ENCODE measurements at places on chromosomes 7 and 10.

DNA sequence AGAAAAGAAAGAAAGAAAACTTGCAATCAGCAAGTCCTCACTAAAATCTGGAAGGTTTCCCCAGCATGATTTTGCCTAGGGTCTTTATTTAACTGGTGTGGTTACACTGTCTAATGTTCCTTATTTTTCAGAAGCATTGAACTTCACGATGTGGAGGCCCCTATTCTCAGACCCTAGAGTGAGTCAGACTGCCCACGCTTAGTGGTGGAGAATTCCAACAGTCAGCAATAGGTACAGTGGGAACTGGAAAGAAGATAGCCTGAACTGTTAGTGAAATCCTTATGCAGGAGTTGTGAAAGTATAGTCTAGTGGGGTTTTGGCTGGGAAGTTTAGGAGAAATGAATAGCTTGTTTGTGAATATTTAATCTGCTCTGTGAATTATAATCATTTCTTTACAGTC lies 115.0 kb downstream of the FZD1 start:
- peak; percentile 25 for DNase-seq

DNA sequence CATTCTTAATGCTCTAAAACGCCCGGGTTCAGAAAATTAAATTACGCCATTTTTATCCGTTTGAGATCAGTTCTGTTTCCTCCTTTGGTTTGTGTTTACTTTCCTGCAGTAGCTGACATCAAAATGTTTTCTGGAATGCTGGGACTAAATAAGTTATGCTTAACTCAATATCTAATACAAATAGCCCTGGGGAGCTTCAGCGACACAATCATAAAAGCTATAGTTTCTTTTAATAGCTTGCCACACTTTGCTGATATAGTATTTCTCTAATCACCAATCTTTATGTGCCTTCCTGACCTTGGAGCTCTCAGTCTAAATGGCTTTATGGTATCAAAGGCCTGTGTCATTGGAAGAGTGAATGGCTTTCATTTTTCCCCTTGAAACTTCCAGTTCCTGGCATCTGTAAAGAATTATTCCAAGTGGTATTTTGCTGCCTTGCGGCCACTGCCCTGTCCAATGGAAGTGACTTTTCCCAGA lies 202.7 kb downstream of the HDAC9 start:
- DNase-seq: no peak

DNA sequence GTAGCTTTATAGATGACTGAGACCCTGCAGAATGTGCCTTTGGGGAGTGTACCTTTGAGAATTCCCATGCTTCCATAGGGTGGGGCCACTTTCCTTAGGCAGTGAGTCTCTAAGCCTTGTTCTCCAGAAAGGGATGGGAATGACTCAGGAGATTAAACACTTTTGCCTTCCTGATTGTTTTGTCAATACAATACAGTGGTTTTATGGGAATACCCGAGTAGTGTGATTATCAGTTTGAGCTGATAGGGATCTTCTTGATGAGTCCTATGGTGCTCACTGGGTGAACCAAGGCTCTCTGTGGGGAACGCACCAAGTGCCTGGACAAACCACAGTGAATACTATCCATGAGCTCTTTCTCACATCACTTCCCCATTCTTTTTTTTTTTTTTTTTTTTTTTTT lies 6.3 kb downstream of the MYOF start:
- peak; percentile 91 for DNase-seq

DNA sequence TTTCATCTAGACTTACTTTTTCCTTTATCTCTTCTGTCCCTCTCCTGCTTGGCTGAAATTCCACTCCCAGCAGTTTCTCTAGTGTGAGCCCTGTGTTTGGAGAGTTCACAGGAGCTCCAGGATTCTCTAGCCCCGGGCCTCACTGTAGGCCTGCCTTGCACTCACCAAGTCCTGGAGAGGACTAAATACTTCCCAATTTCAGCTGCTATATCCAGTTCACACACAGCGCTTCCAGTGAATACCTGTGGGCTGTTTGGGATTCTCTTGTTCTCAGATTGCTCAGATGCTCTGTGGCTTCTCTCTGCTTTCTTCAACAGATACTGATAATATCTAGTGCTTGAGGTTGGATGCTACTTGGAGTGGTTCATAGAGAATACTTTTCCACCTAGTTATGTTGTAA lies 46.0 kb downstream of the MINPP1 start:
- DNase-seq: no peak

- no peak for DNase-seq
These were observed 41.9 kb downstream of the TNS3 start for GRCh38 chr7:47540053-47540386.

DNA sequence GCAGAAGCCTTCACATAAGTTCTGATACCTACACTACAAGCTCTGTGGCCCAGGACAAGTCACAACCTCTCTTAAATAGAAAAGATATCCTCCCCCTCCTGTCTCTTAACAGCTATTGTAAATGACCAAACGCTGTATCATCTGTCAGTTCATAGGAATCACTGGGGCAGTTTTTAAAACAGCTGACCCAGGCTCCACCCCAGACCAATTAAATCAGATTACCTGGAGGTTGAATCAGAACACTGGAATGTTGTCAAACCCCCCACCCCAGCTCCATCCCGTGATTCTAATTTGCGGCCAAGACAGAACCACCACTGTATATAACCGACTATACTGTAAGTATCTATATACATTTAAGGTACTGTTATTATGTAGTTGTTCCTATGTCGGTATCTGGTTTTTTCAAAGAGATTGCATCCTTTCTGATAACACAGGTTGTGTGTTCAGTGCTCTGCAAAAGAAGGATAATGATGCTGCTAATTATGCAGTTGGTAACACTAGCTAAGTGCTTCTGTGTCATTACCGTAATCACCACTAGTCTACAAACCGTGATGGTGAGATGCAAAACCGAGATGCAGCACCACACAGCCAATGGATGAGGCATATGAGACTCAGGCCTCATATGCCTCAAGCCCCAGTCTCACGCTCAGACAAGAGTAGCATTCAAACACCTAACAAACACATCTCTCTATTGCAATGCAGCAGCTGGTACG lies 47.4 kb downstream of the TNS3 start:
- DNase-seq: peak; percentile 59

- DNase-seq: peak; percentile 68
These were observed 1.2 kb upstream of the ATP6V0E2 start for GRCh38 chr7:149872419-149873073.

DNA sequence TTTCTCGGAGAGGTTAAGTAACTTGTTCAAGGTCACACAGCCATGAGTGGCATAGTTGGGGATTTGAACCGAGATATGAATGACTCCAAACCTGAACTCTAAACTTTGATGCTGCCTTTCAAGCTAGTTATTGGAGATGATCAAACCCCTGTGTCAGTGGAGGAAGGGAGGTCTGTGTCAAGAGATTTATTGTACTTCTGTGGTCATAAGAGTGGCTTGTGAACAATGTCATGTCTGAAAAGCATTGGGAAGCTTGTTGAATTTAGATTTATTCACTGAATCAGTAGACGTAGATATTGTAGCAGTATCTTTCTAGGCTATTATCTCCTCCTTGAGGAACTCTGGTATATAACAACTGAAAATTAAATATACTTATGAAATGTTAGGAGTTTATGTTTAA lies 27.3 kb downstream of the SNX10 start:
- DNase-seq: no peak

- DNase-seq: no peak
These were observed 5.1 kb upstream of the SMC3 start for GRCh38 chr10:110562348-110562747.

GRCh38 chr7:127392566-127393367 lies at the start of gene ZNF800:
Gene ZNF800, minus strand, starts transcription at chr7:127392708. Its CDS starts 1,151 bp downstream, at chr7:127391557.
- peak; percentile 69 for DNase-seq

DNA sequence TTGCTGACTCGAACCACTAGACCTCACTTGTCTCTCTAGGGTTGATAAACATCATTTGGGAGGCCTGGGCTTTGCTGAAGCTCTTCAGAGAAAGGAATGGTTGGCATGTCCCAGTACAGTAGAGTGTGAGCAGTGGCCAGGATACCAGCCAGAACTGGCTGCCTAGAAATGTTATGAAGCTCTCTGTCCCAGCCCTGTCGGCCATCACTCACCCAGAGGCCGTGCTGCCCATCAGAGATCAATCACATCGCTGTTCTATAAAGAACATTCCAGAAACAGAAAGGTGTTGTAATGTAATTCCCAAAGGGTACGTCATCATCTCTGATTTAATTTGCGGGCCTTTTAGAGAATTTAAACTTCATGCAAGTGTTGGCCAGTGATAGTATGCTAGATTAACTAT lies 111.5 kb downstream of the PRPF18 start:
- DNase-seq: peak; percentile 32

DNA sequence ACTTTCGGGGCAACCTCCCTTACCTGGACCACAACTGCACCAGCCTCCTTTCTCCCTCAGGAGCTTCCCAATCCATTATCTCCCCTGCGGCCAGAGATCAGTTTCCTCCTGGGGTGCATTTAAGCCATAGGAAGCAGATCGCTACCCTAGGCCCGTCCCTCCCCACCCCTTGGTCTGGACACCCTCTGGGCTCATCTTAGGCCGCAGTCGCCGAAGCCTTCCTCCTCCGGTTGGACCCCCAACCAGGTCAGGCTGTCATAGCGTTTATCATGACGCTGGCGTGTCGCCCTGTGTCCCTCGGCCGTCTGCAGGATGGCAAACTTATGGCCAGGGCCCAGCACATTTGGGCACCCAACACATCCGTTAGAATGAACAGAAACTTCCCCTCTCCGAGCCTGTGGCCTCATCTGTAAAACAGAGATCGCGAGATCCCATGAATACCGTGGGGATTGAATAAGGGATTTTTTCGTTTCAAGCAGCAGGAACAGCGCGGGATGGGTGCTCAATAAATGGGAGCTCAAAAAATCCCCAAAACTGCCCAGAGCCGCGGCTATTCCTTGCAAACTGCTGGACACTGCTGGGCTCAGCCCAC lies 669 bp upstream of the AP5Z1 start:
- DNase-seq: peak; percentile 76

GRCh38 chr7:144908324-144908723 lies 72.5 kb upstream of the TPK1 start:
- no peak for DNase-seq

DNA sequence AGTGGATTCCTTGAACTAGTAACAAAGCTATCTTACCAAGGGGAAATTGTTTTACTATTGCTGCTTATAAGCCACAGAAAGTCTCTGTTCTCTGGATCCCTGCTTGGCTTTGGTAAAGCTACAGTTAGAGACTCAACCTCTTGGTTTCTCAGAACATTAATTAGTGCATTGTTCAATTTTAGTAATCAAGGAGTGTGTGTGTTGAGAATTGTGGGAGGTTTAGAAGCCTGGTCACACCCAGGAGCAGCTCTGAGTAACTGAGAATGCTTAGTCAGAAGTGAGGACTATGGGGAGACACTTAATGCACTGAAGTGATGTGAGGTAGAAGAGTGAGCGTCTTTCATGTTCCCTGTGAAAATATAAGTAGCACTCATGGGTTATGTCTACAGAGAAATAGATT lies 8.2 kb upstream of the ACTA2 start:
- no peak for DNase-seq

DNA sequence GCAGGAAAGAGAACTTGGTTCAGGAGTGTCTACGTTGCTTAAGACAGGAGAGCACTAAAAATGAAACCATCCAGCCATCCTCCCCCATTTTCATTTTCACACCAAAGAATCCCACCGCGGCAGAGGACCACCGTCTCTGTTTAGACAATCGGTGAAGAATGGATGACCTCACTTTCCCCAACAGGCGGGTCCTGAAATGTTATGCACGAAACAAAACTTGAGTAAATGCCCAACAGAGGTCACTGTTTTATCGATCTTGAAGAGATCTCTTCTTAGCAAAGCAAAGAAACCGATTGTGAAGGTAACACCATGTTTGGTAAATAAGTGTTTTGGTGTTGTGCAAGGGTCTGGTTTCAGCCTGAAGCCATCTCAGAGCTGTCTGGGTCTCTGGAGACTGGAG lies 1.4 kb upstream of the IL6 start:
- peak; percentile 44 for DNase-seq

GRCh38 chr7:47738563-47739166 lies 156.8 kb upstream of the TNS3 start:
- DNase-seq: no peak

DNA sequence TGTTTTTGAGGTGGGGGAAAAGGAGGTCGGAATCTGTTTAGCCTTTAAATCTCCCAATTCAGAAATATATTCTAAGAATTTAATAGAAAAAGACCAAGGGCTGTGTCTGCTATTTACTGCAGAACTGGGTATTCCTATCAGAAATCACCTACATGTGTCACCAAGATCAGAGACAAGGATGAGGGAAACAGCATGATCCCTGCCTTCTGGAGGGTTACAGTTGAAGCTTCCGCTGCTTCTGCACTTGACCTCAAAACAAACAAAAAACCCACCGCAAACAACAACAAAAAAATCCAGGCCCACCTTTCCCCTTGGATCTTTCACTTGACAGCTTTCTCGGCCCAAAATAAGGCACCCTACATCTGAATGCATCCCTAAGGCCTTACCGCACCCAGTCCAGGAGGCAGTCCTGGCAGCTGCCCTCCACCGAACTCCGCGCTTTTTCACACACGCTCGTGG lies 750 bp upstream of the CDK14 start:
- DNase-seq: no peak

- no peak for DNase-seq
These were observed 126.5 kb upstream of the GAD2 start for GRCh38 chr10:26090026-26090425.

DNA sequence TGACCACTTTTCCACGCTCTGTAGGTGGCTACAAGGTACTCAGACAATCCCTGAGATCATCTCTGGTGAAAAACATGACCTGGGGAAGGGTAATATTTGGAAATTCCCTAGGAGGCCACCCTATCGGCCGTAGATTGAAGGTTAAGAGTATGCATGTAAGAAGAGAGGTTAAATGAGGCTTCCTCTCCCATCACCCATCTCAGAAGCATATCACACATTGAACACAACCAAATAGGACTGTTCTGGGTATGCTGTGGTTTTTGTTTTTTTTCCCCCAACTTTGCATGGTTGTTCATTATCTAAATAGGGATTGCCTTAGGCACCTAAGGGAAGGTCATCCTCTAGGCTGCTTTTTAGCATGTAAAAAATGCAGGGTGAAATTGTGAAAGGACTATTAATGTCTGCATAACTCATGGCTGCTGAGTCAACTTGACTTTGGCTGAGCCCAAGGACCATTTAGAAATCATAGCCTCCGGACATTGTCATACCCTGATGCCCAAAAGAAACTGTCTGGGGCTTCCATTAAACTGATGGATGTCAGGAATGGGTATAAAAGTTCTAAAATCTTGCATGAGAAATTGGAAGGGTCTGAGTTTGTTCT lies 24.7 kb upstream of the ST8SIA6 start:
- peak; percentile 89 for DNase-seq

DNA sequence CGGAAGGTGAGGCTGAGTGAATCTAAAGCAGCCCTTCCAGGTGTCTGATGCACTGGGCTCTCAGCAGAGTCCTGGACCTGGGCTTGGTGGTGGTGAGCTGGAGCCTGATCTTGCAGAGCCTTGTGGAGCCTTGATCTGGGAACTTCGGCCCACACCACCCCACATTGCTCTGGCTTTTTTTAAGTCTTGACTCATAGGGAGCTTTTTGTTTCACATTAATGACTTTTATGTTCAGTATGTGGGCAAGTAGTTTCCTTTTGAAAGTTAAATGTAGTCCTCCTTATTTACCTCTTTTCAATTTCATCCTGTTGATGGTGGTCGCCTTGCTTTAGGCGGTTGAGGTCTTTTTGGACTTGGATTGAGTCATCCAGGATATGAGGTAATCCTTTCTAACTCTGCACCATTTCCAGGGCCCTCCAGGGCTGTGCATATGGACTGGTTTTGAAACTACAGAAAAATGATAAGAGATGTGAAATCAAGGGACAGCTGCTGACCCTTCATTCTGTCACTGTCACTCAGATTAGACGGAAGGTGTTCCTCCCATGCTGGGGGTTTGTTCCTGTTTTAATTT lies 2.9 kb upstream of the NRAP start:
- DNase-seq: peak; percentile 38

- no peak for DNase-seq
These were observed 6.9 kb upstream of the RAPGEF5 start for GRCh38 chr7:22363756-22364422.

GRCh38 chr7:1555046-1555812 lies 776 bp downstream of the TMEM184A start:
- DNase-seq: peak; percentile 86

Data from renal cortical epithelial cell (primary cell).